Posterior vena cava (tissue), 2 donors: ENCODE measurements at places on chromosomes 6 and 20. TPM values are rescaled to one million over a fixed set of nuclear protein-coding genes. Genes with fewer than 3 reads are reported as not detected.
A peak's percentile ranks its signal among the peaks of the same experiment; 100 is the strongest.

DNA sequence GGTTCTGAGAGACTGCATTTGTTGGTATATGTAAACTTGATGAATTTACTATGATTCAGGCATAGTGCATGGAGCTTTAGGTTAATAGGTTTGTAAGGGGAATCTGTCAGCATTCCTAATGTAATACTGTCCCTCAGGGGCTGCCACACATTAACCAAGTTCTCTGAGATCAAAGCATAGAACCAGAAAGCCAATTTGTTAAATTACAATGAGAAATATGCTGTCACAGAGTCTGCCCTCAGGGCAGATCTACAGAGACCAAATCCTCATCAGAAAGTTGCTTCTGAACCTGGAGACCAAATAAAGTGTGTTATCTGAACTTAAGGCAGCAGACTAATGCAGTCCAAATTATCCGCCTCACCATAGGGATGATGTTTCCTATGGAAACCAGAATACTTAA lies 250.8 kb upstream of the HTR1E start:
- no peak for DNase-seq

DNA sequence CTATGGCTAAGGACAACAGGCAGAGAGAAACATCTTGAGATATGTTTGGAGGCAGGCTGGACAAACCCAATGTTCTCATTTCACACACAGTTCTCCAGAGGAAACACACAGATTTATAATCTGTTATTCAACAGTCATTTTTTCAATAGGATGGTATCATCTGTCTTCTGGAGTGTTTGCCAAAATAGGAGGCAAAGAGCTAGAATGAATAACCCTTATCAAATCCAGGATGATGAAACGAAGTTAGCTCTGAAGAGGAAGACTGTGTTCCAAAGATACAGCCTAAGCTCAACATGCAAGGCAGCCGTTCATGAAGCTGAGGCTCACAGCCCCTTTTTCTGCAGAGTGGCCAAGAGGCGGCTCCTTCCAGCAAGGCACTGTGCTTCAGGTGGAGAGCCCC lies 70.8 kb downstream of the PPP1R3G start:
- DNase-seq = no peak

DNA sequence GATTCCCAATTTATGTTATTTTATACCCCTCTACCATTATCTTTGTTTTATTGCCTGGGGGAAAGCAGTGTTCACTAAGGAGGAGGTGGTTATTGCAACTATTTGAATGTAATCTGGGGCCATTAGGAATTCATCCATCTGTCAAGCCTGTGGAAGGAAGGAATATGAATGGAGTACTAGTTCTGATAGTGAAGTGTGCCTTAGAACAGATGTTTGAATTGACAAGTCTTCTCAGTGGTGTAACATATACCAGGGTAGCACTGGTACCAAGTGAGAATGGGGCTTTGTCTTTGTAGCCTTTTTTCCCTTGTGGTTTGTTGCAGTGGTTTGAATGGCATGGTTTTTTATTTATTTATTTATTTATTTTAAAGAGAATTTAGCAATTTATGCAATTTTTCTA lies 27.9 kb upstream of the HDAC2 start:
- DNase-seq = no peak

- no peak for DNase-seq
These were observed 25.0 kb upstream of the POPDC3 start for GRCh38 chr6:105204768-105205167.

- no peak for DNase-seq
These were observed 87.5 kb downstream of the MEI4 start for GRCh38 chr6:77740380-77740779.

GRCh38 chr6:11053307-11053706 lies 9.2 kb upstream of the ELOVL2 start:
- no peak for DNase-seq

GRCh38 chr6:168132531-168133167 lies 53.6 kb upstream of the FRMD1 start:
- DNase-seq = peak; percentile 89

GRCh38 chr6:30200551-30201281 lies 12.5 kb downstream of the TRIM26 start:
- DNase-seq = no peak

DNA sequence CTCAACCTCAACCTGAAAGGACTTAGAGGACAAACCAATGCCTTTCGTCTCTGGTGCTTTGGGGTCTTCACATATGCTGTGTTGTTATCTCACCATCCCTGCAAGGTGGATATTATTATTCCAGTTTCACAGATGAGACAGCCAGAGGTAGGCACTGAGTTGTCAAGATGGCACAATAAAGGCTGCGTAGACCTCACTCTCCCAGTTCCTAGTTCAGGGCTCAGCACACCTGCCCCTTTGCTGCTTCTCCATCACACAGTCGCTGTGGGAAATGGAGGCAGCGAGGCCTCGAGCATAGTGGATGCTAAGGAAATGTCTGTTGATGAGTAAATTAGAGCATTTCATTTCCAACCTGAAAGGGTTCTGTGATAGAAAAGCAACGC lies 22.0 kb downstream of the FOXP4 start:
- no peak for DNase-seq

DNA sequence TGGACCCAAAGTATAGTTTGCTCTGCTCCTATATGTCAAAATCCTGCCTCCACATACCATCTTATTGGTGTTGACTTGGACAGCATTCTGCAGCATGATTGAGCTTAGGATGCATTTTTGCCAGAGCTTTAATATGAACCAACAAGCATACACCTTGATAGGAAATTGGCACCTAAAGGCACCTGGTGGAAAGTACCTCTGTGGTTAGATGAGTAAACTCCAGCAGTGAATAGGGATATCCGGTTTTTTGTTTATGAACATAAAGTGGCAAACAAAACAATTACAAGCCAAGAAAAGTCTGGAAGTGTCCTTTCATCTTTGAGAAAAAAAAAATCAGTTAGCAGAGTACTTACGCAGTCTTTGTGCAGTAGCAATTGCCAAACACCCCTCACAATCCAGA lies 6.2 kb upstream of the CYP24A1 start:
- DNase-seq = no peak

- DNase-seq = no peak
These were observed 2.7 kb downstream of the SRF start for GRCh38 chr6:43173591-43174262.

DNA sequence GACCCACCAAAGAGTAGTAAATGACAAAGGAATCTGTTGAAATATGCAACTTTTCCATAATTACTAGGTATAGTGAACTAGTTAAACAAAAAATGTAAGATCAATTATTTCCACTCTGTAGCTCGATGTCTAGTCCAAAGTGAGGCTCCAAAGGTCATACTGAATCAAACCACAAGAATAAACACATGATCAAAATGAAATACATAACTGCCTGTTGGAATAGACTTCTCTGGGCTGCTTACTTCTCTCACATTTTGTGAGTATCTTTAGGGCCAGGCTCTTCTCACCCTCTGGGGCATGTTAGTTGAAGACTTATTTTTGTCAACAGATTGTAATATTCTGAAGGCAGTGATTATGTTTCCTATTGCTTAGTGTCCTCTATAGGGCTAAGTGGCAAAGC lies 103.7 kb upstream of the TMEM170B start:
- no peak for DNase-seq

GRCh38 chr6:163529605-163530004 lies 115.1 kb downstream of the QKI start:
- DNase-seq = no peak

GRCh38 chr20:46332373-46333160 lies 24.3 kb upstream of the CDH22 start:
- no peak for DNase-seq

- DNase-seq = no peak
These were observed 284.0 kb upstream of the RUNX2 start for GRCh38 chr6:45044086-45044485.

ZBTB2 gene
- total RNA-seq = 8.7 TPM

DLK2 gene
- total RNA-seq = 0.42 TPM

AP5S1 gene
- total RNA-seq = 8.8 TPM

DDX43 gene
- total RNA-seq = 0.43 TPM

SRC gene
- total RNA-seq = 35.4 TPM
